ENCODE measurements at places on chromosomes 1 and 21.
A peak's percentile ranks its signal among the peaks of the same experiment; 100 is the strongest.

DNA sequence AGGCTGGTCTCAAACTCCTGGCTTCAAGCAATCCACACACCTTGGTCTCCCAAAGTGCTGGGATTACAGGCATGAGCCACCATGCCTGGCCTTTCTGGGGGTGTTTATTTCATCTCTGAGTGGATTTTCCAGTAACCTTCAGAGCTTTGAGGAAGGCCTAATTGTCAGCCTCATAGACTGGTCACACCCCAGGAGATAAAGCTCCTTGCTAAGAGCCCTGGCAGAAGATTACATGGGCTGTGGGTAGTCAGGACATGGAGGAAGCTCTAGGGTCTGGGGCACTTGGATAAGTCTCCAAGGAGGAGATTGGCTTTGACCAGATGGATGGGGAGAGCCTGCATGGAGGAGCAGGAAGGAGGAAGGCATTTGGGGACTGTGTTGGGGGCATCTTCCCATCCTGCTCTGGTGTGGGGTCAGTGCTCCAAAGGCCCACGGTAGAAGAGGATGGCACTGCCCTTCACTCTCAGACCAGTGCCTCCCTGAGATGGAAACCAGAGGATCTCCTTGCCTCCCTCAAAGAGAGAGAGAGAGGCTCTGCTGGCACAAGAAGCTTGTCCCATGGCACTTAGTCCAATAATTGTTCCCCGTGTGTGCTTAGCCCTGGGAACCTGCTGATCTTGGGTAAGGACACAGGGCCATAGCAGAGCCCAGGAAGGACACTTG lies 14.7 kb upstream of the GSTM4 start:
- DNase-seq, result no peak

- no peak for DNase-seq
These were observed 108.9 kb upstream of the FMN2 start for GRCh38 chr1:239982762-239983161.

DNA sequence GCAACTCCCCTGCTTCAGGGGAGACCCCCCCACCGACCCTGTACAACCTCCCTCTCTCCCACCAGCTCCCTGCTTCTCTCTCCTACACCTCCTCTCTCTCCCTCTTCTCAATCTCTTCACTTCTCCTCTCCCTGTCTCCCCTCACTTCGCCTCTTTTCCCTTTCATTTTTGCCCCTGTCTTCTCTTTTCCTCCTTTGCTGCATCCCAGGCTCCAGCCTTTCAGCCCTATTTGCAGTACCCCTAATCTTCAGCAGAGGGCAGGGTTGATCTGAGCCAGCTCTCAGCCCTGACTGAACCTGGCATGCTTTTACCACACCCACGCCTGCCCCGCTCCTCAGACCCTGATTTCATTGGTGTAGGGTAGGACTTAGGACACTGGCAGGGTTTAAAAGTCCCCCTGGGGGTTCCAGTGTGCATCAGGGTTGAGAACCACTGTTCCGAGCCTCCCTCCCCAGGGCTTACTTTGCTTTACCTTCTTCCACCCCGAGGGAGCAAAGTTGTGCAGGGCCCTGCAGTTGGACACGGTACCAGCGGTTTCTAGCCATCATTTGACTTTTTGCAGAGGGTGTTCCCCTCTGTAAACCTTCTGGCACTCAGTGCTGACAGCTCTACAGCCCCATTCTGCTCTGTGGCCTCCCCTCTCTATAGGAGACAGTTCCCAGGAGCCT lies 67.3 kb upstream of the CNTN2 start:
- peak; percentile 41 for DNase-seq

GRCh38 chr1:165871311-165872067 lies 44.1 kb downstream of the UCK2 start:
- DNase-seq, result peak; percentile 42

DNA sequence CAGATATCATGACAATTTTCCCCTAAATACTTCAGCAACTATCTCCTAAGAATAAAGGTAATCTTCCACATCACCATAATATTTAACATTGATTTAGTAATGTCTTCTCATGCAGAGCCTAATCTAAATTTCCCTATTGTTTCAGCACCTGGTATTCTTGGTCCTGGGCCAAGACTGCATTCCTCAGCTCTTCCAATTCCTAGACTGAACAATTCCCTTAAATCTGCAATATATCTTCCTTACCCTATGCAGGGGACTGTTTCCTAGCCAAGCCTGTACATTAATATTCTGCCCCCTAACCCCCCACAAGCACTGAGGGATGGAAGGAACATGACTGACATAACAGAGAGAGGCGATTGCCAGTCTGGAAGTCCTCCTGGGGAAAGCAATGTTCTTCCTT lies 28.7 kb upstream of the DISP1 start:
- DNase-seq, result no peak

GRCh38 chr1:1306070-1306660 lies 1.6 kb downstream of the ACAP3 start:
- DNase-seq, result no peak

DNA sequence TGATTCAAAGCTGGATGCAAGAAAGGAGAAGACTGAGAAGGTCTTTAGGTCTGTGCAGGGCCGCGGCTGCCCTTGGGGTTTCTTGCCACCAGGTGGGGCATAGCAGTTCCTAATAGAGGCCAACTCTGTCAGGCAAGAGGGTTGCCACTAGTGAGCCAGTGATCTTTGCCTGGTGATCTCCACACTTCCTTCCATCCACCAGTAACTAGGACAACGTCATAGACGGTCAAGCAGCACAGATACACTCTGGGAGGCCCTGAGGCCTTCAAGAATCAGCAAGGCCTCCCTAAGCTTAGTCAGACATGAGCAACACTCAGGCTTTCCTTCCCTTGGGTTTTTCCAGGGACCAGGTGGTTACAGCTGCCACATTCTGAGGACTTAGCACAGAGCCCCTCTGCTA lies 32.9 kb upstream of the ATP2B4 start:
- peak; percentile 46 for DNase-seq

DNA sequence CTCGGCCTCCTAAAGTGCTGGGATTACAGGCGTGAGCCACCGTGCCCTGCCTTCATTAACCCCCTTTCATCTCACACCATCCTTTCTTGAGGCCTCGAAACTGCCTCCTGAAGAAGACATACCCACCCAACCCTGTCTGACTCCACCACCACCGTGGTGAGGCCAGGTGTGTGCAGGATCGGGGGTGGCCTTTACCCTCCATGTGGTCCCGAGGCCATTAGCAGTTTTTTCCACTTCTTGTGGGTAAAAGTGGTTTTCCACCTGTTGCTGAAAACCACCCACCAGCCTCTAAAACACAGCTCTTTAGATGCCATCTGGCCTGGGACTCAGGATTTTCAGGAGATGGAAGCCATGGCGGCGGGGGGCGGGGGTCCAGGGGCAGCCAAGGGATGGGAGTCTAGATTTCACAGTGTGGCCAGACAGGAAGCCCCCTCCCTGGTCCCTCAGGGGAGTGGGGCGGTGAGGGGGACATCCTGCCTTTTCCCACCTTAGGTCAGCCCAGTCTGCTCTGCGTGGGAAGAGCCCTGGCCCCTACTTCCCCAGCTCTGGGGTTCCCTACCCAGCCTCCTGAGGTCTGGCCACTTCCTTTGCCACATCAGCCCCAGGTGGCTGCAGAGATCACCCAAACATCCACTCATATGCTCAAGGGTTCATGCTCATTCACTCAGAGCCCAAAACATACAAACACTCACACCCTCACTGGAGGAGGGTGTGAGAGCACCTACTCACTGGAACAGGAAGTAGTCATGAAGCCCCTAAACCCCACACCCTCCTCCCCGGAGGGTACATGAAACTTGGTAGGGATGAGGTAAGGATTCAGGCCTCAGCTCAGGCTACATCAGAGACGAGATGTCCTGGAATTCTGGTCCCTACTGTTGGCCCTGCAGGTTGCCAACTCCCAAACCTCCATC lies 2.3 kb downstream of the FGR start:
- no peak for DNase-seq

GRCh38 chr1:87842156-87842555 lies 513.5 kb downstream of the LMO4 start:
- DNase-seq, result no peak

Data from A549 (cell line).